ENCODE measurements at places on chromosomes 3 and 15.

DNA sequence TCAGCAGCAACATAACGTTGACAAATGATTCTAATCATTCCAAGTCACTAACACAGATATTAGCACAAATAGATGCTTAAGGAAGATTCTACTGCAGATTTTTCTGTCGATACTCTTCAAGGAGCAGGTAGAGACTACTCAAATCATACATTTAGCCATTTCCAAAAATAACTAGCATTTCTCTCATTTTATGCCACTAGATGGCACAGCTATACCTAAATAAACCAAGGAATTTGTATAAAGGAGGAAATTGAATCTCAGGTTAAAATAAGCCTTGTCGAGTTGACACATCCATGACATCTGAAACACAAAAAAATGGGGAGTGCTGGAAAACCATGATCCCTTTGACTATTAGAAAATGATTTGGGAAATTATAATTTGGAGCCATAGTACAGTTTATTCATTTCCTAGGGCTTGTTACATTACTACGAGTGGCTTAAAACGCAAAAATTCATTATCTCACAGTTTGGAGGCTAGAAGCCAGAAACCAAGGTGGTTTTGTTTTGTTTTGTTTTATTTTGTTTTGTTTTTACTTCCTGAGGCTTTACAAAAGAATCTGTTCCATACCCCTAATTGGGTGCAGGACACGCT, 59.5 kb upstream of the STRIT1 start:
- no peak for DNase-seq

- no peak for DNase-seq
Observed at GRCh38 chr3:158718490-158719170, 13.6 kb downstream of the RARRES1 start.

GRCh38 chr15:98321896-98322295, 326.4 kb upstream of the IGF1R start:
- DNase-seq = no peak

DNA sequence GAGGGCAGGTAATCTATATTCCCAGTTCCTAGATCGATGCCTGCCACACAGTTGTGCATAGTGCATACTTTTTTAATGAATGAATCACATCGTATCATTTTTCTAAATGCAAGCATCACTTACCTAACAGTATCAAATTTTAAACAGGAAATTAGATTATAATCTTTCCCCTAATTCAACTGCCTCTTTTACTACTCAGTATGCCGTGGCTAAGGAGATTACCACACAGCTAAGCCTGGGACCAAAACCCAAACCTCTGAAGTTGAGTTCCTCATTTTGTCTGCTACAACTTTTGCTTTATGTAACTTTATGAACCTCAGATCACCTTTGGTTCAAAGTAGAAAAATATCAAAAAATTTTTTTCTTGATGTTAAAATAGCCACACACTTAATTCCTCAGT, 53.2 kb upstream of the FNDC3B start:
- DNase-seq = no peak

DNA sequence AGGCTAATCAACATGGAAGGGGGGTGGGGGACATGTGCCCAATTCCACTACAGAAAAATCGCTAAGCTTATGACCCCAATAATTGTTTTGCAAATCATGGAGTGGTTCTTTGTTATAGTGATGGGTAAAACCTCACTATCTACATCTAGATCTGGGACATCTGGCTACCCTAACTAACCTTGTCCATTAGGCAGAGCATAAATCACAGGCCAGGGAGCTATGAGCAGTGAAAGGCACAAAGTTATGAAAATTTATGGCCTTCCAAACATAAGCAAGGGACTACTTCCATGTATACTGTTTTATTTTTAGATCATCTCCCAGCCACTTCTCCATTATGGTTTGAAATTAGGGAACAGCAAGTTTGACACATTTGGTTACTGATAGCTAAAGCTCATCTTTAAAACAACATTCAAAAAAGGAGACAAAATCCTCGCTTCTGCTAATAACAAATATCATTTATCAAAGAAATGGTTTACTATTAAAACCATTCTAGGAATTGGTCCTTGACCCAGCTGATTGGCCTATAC, 78.3 kb downstream of the RSL24D1 start:
- no peak for DNase-seq

Measured in stimulated activated CD8-positive, alpha-beta memory T cell treated with anti-CD3 and anti-CD28 coated beads, Interleukin-7, amount 100 ng/mL, for 1 hour (primary cell).